Tongue (tissue), 3 donors: ENCODE measurements at places on chromosomes 6 and 20. TPM values are rescaled to one million over a fixed set of nuclear protein-coding genes. Genes with fewer than 3 reads are reported as not detected.

TNF gene
- not detected for total RNA-seq

RALGAPB gene
- 38.5 TPM for total RNA-seq

ELOVL2 gene
- total RNA-seq: 1.4 TPM

RAET1G gene
- total RNA-seq: 1.1 TPM

DNA sequence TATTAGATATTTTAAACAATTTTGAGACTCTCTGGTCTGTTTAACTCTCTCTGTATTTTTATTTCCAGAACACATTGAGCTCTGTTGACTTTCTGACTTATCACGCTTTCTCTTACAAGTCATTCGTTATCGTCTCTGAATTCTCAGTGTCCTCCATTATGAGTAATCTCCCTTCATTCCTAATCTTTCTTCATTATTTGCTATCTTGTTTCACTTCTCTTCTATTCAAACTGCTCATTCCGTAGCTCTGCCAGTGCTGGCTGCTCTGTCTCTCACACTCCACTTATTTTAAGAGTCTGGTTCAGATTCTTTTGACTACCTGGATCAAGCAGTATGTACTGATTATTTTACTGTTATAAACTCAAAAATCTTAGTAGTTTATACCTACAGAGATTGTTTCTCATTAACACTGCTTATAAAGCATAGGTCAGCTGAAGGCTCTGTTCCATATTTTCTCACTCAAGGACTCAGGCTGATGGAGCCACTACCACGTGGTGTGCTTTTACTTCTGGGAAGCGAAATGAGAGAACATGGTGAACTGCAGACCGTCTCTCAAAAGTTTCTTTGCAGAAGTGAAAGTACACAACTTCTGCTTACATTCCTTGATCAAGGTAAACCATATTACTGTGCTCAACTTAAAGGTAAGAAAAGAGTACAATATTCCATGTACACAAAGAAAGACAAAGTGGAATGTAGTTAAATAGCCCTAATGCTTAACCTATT lies 485.2 kb downstream of the GRIK2 start:
- no peak for DNase-seq

DNA sequence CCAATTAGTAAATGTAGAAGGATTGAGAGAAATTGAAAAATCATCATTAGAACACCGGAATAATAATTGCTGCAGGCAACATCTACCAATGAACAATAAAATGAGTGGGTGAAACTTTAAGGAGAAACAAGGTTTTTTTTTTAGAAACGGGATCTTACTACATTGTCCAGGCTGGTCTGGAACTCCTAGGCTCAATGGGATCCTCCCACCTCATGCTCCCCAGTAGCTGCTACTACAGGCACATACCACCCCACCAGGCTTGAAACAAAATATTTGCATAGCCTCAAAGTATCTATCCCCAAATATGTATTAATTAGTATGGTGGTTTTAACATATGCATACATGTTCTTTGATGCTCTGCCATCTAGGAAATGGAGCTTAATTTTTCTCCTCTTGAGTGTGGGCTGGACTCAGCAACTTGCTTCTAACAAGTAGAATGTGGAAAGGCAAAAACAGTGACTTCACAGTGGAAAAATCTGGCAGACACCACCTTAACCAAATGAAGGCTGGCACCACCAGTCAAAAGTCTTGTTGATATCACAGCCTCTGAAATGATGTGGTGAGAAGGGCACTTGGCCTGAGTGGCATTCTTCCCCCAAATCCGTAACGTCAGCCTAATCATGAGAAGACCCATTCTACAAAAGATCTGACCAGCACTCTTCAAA lies 12.1 kb downstream of the NRSN2 start:
- DNase-seq: no peak

GSTA3 gene
- not detected for total RNA-seq

ARID1B gene
- total RNA-seq: 143 TPM

DNA sequence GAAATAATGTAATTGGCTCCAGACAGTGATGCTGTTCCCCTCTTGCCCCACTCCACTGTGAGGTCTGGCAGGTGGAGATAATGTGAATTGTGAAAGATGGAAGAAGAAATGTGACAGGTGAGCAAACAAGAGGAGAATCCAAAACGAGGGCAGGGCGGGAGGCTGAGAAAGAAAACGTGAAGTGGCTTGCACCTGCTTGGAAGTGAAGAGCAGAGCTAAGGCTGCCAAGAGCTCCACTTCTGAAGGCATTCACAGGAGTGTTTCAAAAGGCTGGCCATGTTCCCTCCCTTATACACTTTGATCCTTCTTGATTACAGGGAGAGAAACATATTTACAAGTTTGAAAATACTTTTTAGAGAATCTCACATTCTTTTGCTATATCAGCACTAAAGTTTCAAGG lies 359.4 kb downstream of the EPHA7 start:
- peak; percentile 7 for DNase-seq

DNA sequence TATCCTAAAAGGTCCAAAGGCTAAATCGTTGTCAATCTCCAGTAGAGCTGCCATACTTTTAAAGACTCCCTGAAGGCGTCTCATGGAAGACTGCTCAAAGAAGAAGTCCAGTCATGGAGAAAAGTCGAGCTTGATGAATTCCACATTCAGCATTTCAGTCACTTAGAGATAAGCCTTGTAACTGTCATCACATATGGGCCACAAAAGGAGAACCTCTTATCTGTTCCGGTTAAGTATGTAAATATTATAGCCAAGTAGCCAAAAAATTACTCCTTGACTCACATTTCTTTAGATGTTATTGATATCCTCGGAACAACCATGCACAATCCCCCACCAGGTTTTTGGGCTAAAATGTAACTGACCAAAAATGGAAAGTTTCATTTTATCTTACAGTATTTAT lies 9.8 kb upstream of the CNKSR3 start:
- DNase-seq: no peak

GRCh38 chr20:63357921-63358905 lies 2.9 kb downstream of the CHRNA4 start:
- DNase-seq: no peak

PRSS35 gene
- 12.4 TPM for total RNA-seq

TREM2 gene
- not detected for total RNA-seq

DNA sequence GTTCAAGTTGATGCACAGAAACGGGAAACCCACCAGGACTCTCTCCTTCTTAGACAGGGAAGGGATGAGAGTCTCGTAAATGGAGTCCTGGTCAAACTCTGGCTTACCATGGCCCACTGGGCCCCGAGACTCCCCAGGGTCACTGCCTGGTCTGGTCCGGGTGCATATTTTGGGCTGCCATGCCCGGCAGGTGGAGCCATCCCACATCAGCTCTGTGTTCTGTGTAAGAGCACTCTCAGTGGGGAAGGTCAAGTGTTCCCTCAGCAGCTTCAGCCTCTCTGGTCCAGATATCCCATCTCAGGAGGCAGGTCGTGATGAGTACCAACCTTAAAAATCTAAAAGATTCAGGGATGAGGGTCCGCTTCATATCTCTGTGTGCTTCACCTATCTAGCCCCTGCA lies 138.8 kb downstream of the EDN3 start:
- no peak for DNase-seq

MCHR2 gene
- not detected for total RNA-seq

SIRPB2 gene
- total RNA-seq: 0.51 TPM

- peak; percentile 39 for DNase-seq
Observed at GRCh38 chr6:452301-453067, 60.9 kb downstream of the IRF4 start.

DNA sequence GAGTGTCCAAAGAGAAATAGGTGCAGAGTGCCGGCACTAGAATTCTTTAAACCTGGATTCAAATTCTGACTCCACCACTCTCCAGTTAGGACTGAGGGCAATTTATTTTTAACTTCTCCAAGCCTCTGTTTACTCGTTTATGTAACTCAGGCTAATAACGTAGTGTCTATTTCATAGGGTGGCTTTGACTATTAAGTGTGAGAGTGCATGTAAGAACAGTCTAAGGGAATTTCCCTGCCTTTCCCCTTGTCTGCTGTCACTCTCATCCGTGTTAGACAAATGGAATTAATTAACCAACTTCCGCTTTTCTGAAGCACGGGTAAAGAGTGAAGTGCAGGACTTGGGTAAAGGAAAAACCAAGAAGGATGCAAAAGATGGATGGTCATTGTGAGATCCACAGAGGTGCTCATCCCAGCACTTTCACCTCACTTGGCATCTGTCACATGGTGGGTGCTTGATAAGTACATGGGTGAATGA lies 4.1 kb upstream of the ZKSCAN8 start:
- DNase-seq: no peak

- DNase-seq: no peak
Observed at GRCh38 chr6:168737481-168737880, 296.5 kb downstream of the SMOC2 start.

GRCh38 chr6:149995235-149995750 lies 30.0 kb downstream of the RAET1L start:
- no peak for DNase-seq

GRCh38 chr6:29696147-29697125 lies 15.5 kb upstream of the ZFP57 start:
- DNase-seq: no peak

DNA sequence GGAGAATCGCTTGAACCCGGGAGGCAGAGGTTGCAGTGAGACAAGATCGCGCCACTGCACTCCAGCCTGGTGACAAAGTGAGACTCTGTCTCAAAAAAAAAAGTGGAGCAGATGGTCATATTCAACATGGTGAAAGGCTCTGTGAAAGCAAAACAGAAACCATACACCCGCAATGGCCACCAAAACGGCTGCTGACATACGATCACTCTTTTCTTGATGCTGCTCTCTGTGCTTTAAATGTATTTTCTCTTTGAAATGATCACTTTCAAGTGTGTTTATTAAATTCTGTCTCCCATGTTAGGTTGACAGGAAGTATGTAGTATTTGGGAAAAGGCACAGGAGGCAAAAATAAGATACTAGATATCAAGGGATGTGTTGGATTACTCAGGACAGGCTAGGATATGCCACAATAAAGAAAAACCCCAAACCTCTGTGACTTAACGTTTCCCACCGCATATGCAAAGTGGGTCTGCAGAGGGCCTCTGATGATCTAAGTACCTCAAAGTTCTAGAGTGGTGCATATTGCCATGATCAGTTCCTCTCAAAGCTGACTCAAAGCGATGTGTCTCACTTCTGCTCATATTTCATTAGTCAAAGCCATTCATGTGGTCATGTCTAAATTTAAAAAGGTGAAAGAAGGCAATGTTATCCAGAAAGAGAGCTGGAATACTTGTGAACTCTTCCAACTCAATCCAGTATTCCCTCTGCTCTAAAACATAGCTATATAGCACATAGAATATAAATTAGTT lies 155.1 kb upstream of the SOX4 start:
- no peak for DNase-seq

MATN4 gene
- 1.1 TPM for total RNA-seq

DNA sequence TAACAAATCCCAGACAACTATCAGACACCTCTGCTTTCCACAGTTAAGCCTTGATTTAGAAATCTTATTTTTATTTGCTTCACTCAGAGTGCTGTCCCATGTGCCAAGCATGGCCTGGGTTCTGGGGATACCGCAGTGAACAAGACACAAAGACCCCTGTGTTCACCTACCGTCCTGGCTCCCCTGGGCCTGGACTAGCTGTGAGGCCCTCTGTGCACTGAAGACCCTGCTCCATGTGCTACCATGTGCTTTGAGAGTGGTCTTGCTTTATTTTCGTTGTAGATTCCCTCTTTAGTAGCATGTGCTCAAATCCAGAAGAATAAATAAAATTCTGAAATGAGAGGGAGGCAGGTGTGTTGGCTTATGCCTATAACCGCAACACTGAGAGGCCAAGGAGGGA lies 22.5 kb downstream of the SUMO4 start:
- no peak for DNase-seq

EYA4 gene
- total RNA-seq: 31.4 TPM
